Caudate nucleus (tissue), 63 donors: ENCODE measurements at places on chromosomes 1 and 21.

- no peak for DNase-seq
These were observed 73.3 kb upstream of the SLC44A3 start for GRCh38 chr1:94746635-94747525.

DNA sequence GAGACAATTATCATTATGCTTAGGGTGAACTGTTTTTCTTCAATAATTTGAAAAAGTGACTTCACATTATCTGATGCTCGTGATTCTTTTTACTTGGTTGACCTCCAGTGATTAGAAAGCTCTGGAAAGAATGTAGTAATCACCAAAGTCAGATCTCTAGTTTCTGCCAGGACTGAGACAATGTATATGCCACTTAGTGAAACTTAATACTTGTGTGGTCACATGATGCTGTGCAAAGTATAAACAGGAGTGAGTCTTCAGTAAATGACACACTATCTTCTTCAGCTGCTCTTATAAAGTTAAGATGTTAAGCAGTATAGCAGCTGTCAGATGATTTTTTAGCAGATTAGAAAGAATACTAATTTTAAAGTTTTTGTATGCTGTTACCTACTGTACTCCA lies 17.2 kb downstream of the VCAM1 start:
- no peak for DNase-seq

- DNase-seq = no peak
These were observed 83.8 kb upstream of the ETS2 start for GRCh38 chr21:38721958-38722357.

- no peak for DNase-seq
These were observed 353.4 kb upstream of the ZRANB2 start for GRCh38 chr1:71434240-71434639.

DNA sequence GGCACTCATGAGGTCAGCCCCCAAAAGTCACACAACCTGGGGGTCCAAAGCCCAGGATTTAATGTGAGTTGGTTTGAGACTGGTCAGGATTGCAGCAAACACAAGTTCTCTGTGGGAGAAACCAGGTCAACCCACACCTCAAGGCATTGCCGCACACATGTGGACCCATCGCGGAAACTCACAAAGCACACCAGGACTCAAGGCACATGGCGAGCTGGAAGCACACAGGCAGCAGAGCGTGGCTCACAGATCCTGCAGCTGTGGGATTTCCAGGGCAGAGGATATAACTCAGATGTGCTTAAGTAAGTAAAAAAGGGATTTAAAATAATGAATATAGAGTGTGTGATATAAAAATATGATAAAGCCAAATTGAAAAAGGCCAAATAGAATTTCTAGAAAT lies 51.6 kb upstream of the ADARB1 start:
- no peak for DNase-seq

GRCh38 chr1:45892068-45892785 lies 88.8 kb downstream of the MAST2 start:
- DNase-seq = no peak

DNA sequence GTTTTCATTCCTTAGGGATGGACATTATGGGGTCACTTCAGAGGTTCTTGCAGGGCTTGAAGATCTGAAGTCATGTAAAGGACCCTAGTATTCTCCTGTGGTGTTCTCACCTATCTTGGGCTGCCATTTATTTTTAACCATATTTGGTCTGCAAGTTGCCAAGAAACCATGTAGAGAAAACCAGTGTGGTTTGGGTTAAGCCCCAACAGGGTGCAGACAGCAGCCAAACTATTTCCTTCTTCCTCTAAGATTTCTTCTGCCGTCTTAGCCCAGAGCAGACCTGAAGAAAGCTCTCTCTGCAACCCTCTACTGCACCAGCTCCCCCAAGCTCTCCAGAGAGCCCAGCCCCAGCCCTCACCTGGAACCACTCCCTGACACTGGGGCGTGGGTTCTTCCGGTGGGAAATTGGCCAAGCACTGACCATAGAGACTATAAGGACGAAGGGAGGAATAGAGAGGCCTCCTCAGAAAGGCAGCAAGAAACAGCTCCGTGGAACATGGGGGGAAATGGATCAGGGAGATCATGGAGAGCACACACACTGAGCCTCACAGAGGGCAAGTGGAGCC lies 136.6 kb downstream of the SYF2 start:
- no peak for DNase-seq

DNA sequence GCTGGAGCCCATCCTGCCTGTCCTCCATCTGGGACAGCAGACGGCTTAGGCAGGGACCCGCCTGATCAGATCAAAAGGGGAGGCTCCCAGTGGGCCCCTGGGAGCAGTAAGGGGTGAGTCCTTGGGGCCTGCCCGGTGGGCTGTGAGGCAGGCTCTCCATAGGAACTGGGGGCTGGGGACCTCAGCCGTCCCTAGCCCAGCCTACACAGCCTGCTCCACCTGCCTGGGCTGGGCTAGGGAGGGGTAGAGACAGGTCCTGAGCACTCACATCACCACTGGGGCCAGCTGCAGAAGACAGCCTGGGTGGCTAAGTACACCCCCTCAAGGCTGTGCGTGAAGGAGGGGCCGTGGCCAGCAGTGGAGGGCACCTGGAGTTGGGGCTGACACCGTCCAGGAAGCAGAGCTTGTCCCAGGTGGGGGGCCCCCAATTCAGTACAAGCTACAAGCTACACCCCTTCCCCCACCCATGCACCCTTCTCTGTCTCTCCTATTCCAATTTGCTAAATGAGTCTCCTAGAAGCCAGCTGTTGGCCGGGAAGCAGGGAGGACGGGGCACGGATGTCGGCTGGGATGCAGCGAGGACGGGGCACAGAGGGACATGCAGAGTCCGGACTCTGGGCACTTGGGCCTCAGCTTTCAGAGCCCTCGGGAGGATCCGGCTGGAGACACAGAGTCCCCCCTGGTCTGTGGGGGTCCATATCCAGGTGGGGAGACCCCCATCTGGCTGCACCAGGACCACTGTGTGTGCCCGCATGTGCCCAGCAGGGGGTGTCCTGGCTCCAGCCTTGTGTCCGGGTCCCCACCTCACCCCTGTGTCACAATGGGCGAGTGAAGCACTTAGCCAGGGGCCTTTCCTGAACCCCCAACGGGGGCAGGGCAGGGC lies 1.7 kb downstream of the ISG15 start:
- DNase-seq = no peak

- no peak for DNase-seq
These were observed 54.3 kb upstream of the EPHA8 start for GRCh38 chr1:22508991-22509390.

GRCh38 chr21:35614396-35614921 lies 445.9 kb downstream of the SETD4 start:
- DNase-seq = no peak

- no peak for DNase-seq
These were observed 455.0 kb downstream of the BRINP3 start for GRCh38 chr1:190022709-190023108.

DNA sequence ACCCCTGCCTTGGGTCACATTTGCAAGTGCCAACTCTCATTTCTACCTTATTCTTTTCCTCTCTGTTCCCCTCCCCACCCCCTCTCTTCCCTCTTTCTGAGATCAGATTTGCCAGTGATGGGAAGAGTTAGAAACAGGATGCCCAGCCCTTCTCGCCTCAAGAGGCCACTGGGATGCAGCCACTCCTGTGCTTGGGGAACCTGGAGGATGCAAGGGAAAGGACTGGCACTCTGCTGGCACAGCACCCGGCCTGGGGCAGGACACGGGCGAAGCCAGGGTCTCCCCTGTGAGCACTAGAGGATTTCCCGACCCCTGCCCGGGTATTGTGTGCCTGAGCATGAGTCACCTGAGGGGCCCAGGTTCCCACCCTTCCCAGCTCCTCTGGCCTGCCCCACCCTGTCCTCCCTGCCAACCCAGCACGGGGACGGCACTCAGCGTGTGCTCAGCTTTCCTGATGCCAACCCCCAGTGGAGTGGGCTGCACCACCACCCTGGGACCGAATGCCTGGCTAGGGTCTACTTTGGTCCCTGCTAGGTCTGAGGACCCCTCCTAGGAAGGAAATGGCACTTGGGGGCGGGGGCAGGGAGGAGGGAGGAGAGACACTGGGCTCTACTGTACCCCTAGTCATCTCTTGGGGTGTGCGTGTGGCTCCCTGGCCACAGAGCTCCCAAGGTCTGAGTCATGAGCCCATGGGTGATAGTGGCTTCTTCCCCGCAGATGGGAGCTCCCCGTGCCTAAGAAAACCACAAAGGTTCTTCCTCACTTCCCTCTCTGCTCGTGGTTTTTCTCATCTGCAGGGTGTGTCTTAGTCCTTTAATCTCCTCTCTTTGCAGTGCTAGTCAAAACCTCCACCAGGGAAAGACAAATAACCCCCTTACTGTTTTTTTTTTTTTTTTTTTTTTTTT lies 12.4 kb downstream of the LMNA start:
- no peak for DNase-seq

- DNase-seq = no peak
These were observed 22.3 kb downstream of the PPFIA4 start for GRCh38 chr1:203048555-203049051.

GRCh38 chr1:180507795-180508724 lies 5.7 kb upstream of the ACBD6 start:
- DNase-seq = no peak

DNA sequence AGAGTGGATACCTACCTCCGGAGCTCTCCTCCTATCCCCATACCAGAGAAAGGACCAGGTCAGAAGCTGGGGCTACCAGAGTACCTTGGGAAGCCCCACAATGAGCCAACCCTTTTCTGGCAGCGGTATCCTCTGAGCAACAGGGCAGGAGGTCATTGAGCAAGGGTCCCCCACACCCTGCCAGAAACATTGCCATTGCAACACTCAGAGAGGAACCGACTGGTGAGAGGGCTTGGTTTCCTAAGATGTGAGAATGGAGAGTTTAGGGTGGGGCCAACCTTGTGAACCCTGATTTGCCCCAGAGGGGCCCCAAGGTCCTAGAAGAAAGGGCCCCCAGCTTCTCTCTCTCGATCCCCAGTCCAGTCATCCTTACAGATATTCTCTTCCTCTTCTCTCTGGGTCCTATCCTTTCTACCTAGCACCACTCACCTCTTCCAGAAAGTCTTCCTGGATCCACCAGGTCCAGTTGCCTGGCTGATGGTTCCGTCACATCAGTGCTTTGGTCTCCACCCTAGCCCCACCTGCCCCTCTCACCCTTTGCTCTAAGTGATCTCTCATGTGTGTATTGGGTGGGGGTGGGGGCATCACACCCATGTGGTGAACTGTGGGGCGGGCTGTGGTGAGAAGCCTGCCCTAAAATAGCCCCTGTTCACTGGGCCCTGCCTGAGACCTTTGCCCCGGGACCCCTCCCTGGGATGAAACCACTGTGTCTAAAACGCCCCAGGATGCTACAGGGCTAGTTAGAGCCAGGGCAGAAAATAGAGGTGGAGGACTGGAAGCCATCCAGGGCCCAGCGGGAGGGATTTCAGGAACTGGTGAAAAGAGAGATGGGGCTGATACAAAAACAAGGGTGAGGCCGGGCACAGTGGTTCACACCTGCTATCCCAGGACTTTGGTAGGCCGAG lies 8.7 kb downstream of the FGR start:
- DNase-seq = no peak

DNA sequence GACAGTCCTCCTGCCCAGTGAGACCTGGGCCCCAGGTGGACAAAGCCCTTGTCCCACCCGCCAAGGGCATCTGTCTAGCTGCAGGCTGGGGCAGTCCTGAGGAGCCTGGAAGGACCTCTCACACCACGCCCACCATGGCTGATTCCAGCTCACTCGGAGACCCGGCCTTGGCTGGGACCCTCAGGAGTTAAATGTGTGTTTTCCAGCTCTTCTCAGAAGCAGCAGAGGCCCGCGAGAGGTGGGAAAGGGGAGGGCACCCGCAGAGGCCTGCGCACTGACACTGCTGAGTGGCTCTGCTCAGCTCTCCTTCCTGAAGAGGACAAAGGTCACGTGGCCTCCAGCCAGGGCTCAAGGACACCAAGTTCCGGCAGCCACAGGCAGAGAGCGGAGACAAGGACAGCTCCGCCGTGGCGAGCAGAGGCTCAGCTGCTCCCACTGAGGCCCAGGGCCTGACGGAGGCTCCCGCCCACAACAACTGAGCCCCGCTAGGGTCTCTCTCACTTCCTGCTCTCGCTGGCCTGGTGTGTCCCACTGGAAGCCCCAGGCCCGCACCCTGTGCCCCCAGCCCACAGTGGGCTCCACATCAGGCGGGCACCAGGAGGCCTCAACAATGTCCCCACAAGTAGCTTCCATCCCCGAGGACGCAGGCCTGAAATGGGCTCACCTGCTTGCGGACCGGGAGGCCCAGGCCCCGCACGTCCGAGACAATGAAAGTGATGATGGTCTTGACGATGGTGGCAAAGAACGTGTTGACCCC lies 16.9 kb downstream of the SLC19A1 start:
- no peak for DNase-seq

DNA sequence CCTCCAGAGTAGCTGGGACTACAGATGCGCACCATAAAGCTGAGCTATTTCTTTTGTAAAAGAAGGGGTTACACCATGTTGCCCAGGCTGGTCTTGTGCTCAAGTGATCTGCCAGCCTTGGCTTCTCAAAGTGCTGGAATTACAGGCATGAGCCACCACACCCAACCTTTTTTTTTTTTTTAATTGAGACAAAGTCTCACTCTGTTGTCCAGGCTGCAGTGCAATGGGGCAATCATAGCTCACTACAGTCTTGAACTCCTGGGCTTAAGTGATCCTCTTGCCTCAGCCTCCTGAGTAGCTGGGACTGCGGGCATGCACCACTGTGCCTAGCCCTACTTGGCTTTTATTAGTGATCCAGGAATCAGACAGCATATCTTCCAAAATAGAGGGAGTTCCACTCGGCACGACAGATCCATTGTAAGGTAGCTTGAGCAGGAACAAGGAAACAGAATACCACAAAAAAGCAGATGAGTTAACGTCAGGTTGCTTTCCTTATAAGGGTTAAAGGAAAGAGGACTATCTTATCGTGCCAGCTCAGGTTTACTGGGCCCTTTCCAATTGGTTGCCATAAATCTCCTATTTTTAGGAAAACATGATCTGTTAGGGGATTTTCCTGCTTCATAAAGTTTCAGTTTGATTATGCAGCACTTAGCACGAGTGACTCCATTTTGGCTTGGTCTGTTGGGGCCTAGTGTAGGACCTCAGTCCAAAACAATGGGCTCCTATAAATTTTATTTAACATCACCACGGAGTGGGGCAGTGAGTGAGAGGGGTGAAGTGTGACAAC lies 45.2 kb downstream of the NENF start:
- DNase-seq = no peak

DNA sequence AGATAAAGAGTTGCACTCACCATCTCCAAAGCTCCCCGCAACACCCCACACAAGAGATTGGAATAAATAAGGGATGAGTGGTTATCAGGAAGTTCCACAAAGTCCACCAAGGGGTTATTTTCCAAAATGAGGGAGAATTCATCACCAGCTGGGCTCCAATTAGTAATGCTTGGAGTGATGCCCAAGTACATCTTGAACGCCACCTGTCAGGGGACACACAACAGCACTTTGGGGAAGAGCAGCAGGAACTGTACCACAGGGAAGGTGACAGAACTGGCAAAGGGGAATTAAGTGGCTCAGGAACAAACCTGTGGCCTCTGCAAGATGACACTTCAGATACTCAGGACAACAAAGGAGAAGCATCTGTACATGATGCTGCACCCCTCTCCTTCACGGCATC lies 11.5 kb downstream of the TRAPPC3 start:
- DNase-seq = no peak

DNA sequence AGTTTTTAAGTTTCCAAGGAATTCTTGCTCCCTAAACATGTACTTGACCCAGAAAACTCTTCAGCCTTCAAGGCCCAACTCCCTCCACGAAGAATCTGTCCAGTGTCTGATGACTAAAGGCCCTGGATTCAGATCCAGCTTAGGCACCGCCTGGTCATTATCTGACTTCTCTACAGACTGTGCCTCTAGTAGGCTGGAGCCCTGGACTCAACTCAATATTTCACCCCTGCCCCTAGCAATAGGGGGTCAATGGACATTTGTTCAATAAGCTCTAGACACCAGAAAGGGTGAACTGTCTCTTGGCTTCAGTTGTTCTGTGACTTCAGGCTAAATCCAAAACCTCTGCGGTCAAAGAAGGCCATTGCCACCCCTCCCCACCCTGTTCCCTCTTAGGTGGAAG lies 34.5 kb downstream of the NUAK2 start:
- no peak for DNase-seq
